Left cardiac atrium (tissue), 4 donors: ENCODE measurements at places on chromosomes 6 and 20. TPM values are rescaled to one million over a fixed set of nuclear protein-coding genes. Genes with fewer than 3 reads are reported as not detected.

GRCh38 chr6:142155091-142155490 is 8.0 kb downstream of the VTA1 start:
- no peak for DNase-seq

DNA sequence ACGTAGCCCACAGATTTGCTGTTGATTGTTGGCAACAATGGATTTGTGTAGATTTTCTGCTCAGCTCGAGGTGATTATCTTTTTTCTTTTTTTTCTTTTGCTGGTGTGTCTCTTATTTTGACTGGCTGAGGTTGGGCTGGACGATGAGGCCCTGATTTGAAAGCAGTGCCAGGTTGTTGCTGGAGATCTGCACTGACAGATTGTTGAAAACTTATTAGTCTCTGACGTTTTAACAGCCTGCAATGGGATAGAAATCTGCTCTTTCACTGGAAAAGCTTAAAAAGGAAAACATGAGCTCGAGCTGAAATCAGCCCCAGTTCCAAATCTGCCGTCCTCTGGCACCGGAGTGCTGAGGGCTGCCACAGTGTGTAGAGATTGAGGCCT is 87.7 kb downstream of the PDE7B start:
- DNase-seq: no peak

DNA sequence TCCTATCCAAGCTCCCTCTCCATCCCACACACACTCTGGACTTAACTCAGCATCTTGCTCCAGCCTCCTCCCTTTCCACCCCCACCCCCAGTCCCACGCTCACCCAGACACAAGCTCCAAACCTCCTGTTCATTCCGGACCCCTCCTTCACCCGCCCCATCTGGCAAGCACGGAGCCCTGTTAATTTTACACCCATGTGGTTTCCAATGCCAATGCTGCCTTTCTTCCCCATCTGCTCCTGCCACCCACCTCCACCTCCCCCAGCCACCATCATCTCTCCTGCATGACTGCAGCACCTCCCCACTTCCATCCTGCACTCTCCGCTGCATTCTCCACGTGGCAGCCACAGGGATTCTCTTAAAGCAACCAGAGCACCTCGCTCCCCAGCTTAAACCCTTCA is 9.9 kb upstream of the CDK5RAP1 start:
- DNase-seq: no peak

- no peak for DNase-seq
Observed at GRCh38 chr20:50913690-50914375, 17.4 kb downstream of the ADNP start.

- DNase-seq: no peak
Observed at GRCh38 chr6:16551466-16551865, 209.8 kb downstream of the ATXN1 start.

DNA sequence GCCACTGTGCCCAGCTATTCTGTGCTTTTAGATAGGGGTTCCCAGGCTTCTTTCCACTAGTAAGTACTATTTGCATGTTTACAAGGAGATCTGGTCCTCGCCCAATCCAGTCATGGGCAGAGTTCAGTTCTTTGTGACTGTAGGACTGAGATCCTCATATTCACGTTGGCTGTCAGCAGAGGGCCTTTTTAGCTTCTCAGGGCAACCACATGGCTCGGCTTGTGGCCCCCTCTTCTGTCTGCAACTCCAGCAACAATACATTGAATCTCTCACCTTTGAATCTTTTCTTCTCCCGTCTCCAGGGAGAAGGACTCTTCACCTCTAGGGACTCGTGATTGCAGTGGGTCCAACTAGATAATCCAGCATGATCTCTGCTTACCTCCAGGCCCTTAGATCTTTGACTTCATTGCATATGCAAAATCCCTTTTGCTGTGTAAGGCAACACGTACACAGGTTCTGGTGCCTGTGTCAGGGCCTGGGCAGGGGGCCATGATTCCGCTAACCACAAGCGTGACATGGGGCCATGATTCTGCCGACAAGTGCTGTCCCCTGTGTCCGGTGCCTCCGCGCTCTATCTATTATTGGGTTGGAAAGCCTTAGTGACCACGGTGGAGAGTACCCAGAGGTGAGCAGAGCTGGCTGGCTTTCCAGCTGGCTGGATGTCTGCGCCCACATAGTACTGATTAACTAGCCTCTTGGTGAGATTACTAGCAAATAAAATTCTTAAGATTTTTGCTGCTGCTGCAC is 5.1 kb downstream of the CCR6 start:
- DNase-seq: no peak

GSTA2 gene
- not detected for total RNA-seq

ADTRP gene
- total RNA-seq: 0.21 TPM

VWA7 gene
- 4.8 TPM for total RNA-seq

- no peak for DNase-seq
Observed at GRCh38 chr6:161108916-161109315, 117.3 kb downstream of the MAP3K4 start.

GRCh38 chr6:84422380-84422968 is 195.0 kb upstream of the CEP162 start:
- peak; percentile 58 for DNase-seq

- no peak for DNase-seq
Observed at GRCh38 chr6:11484441-11484840, 53.1 kb upstream of the TMEM170B start.

DNA sequence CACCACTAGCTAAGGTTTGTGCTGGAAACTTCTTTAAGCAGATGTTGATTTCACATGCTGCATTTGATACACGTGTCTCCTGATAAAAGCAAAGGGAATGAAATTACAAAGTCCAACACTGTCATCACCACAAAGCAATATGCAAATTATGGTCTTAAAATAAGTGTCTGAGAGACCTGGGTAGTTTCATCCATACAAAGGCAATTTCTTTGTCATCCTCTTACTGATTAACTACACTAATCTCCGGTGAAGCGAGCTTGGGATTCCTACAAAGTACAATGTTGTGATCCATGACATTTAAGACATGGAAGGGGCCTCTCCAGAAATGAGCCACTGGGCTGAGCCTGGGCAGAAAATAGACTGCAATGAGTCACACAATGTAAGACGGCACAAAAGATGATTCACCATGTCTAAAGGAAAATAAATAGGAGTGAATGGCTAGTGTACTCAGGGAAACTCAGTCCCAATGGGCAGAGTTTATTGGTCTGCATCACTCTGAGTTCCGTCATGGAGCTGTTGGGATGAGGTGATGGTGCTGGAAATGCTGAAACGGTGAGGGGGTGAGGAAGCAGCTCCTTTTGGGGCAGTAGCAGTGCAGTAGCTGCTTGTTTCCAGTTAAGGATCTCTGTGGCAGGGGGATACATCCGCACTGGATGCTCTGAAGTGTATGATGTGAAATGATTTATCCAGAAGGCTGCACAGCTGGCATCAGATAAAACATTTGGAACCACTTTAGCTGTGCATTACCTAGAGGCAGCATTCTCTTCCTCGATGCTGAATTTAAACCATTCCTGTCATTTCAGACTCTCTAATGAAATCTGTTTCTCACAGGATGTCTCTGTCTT is 103.3 kb downstream of the IBTK start:
- DNase-seq: peak; percentile 36

EYS gene
- 0.44 TPM for total RNA-seq

- DNase-seq: no peak
Observed at GRCh38 chr20:60001108-60001507, 42.9 kb downstream of the CDH26 start.

WFDC5 gene
- not detected for total RNA-seq

GRCh38 chr20:48329676-48330664 is 497.8 kb downstream of the PREX1 start:
- no peak for DNase-seq

DNA sequence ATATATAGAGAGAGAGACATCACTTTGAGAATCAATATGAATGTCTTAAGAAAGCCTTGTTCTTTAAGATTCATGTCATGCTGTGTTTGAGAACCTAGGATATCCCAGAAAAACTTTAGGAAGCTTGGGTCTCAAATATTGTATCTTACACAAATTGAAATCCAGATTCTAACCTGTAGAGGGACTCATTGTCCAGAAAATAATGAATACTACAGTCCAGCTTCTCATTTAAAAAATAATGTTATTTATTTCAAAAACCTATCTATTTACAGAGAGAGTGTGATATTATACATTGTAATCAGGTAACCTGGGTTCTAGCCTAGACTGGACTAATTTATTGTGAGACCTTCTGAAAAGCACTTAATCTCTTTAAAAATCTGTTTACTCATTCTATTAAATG is 4.2 kb downstream of the RFX6 start:
- no peak for DNase-seq

JPH2 gene
- total RNA-seq: 78.3 TPM

DNA sequence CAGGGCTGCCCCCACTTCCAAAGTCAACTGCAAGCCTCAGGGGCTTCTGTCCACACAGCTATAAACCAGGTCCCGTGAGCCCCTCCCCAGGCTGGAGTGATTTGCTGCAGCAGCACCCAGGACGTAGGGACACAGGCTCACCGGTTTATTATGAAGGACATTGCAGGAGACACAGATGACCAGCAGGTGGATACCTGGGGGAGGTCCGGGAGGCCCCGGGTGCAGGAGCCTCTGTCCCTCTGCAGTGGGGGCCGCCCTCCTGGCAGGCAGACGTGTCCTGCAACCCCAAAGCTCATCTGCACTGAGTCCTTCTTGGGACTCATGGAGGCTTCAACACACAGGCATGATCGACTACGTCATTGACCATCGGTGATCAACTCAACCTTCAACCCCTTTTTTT is 14.5 kb upstream of the NTSR1 start:
- DNase-seq: no peak

GRCh38 chr6:41274256-41274655 is 12.2 kb downstream of the TREM1 start:
- DNase-seq: no peak

GRCh38 chr6:121158438-121158837 is 175.8 kb downstream of the TBC1D32 start:
- DNase-seq: no peak

- DNase-seq: no peak
Observed at GRCh38 chr6:54515713-54516112, 207.5 kb downstream of the TINAG start.

DNA sequence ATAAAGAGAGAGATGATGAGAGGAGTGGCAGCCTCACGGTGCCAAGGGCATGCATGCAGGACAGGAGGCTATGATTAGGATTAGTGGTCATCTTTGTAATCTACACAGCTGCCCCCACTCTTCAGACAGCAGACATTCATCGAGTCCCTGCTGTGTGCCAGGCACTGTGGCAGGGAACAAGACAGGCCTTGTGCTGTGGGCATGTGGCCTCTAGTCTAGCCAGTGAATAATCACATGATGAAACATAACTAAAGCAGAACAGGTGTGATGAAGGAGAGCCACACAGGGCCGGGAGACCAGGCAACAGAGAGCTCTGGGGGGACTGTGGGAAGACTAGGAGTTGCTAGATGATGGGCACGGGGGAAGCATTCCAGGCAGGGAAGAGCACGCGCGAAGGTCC is 22.2 kb downstream of the TOX2 start:
- DNase-seq: no peak

GRCh38 chr6:85453052-85453451 is 3.2 kb downstream of the NT5E start:
- DNase-seq: no peak

DNA sequence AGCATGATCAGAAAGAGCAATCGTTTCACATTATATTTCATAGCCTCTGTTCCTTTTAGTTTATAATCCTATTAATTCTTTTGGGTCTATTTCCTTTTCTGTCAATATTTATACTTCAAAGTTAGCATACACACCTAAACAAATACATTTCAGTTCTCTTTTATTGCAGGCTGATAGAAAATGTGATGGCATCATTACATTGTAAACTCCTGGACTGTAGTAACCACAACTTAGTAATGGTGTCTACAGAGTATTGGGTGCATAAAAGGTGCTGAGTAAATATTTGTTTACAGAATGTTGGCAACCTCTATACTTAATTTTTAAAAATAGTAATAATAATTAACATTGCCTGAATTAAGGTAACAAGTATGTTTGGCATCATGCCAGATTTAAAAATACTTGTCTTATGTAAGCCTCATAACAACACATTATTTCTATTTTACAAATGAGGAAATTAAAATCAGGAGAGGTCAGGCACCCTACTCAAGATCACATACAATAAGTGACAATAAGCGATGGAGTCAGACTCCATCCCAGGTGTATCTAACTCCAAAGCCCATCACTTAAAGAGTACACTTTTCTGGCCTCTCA is 195.0 kb downstream of the UBE3D start:
- no peak for DNase-seq

DNA sequence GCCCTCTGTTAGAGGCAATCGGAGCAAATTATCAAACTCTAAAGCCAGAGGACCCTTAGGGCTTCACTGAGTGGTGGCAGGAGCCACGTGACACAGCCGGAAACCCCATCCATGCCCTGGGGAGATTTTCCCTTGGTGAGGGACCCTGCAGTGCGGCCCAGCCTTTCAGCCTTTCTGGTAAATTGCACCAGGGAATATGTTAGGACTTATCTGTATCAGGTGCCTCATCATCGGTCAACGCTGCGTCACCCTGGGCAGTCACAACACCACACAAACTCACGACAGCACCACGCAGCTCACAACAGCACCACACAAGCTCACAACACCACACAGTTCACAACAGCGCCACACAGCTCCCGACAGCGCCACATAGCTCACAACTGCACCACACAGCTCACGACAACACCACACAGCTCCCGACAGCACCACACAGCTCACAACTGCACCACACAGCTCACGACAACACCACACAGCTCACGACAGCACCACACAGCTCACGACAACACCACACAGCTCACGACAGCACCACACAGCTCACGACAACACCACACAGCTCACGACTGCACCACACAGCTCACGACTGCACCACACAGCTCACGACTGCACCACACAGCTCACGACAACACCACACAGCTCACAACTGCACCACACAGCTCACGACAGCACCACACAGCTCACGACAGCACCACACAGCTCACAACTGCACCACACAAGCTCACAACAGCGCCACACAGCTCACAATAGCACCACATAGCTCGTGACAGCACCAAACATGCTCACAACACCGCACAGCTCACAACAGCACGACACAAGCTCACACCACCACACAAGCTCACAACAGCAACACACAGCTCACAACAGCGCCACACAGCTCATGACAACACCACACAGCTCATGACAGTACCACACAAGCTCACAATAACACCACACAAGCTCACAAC is 199.0 kb downstream of the DLL1 start:
- peak; percentile 7 for DNase-seq

- DNase-seq: no peak
Observed at GRCh38 chr6:80618953-80619352, 512.5 kb downstream of the BCKDHB start.

SEMG1 gene
- not detected for total RNA-seq

DNA sequence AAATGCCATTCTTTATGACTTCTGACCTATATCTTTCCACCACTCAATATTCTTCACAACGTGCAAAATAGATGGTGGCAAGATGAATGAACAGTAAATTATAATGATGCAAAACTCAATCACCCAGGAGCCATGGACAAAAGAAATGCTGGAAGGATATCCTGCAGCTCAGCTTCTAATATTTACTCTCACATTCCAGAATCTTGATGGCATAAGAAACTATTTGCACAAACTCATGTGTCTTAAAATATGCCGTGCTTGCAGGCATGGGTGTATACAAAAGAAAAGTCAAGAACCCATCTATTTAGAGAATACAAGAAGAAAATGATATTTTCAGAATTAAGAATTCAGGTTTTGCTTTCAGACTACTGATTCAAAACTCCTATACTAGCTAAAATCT is 217.8 kb downstream of the SLC35F1 start:
- DNase-seq: no peak

SLC17A5 gene
- 9.1 TPM for total RNA-seq

HTR1B gene
- not detected for total RNA-seq
